ENCODE measurements at places on chromosomes 3 and 15.

DNA sequence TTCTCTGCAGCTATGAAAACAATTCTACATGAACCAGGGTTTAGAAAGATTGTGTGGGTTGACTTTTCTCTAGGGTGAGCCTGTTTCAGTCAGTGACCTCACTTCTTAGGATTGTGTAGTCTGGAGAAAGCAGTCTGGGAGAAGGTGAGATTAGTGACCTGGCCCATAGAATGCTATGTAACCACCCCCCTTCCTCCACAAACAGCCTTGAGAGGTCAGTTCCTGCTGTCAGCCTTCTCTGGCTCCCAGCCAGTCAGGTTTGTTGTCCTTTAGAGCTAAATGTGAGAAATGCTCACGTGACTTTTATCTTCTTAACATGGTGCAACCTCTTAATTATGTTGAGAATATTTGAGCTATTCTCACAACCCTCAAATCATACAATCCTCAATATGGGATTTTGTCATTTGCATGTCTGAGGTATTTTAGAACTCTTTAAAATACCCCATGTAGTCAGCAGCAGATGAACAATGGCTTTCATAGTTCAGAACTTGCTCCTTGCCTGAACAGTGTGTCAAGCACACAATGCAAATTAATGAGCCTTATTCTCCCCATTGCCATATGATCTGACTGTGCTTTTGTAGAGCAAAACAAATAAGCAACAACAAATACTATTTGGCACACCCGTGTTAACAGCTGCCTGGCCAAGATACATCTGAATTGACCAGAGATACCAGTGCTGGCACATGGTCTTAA, 311.6 kb downstream of the CNTN6 start:
- no peak for DNase-seq

DNA sequence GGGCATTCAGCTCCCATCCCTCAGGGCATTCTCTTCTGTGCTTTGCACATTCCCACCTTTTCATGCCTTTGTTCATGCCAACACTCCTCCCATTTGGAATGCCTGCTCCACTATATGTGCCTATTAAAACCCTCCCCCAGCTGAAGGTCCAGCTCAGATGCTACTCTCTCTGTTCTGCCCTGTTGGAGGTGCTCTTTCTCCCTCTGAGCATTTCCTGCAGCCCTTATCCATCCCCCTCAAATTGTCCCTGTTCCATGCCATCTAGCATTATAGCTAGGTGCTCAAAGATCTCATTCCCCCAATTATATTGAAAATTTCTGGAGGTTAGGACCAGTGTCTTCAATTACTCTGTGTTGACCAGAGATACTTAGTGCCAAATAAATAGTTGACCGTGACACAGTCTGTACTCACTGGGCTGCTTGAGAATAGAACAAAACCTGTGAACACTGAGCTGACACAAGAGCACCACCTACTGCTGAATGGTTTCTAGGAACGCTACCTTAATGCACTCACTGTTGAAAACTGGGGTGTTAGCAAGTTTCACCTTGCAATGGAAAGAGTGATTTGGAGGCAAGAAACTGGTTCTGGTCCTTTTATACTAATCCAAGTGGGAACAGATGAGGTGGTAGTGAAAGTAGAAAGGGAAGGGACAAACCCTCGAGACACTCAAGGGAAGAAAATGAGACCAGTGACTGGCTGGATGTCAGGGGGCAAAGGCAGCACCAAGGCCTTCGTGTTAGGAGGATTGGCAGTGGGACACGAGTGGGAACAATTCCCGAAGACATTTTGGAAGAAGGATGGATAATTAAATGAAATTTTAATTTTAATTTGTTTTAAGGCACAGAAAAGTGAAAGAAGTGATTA, 289.8 kb upstream of the ROPN1 start:
- DNase-seq: peak; percentile 7

- no peak for DNase-seq
Observed at GRCh38 chr3:152549263-152549662, 280.5 kb downstream of the MBNL1 start.

- DNase-seq: no peak
Observed at GRCh38 chr3:25592510-25592968, 72.2 kb downstream of the TOP2B start.

DNA sequence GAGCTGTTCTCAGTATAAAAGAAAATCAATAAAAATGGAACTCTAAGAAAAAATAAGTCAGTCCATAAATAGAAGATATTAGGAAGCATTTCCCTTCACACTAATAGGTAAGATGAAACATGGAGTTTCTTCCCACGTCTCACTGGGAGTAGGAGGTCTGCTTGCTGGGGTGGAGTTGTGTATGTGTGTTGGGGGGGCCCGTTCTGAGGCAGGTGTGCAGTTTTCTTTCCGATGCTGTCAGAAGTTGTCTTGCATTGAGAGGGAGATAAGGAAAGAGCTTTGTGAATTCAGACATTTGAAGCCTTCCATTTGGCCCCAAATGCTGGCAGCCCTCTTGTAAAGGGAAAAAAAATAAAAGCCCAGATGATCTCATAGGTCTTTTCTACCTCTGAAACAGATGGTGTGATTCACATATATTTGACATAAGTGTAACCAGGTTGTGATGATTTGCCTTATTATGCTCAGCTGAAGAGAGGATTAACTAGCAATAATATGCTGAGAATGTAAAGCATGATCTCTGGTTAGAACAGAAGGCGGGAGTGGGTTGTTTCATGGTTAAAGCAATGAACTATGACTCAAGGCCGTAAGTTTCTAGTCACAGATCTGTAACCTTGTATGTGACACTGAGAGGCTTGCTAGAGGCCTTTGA, 8.8 kb downstream of the RASGRP1 start:
- no peak for DNase-seq

- no peak for DNase-seq
Observed at GRCh38 chr3:124032311-124032880, 40.5 kb upstream of the ROPN1 start.

DNA sequence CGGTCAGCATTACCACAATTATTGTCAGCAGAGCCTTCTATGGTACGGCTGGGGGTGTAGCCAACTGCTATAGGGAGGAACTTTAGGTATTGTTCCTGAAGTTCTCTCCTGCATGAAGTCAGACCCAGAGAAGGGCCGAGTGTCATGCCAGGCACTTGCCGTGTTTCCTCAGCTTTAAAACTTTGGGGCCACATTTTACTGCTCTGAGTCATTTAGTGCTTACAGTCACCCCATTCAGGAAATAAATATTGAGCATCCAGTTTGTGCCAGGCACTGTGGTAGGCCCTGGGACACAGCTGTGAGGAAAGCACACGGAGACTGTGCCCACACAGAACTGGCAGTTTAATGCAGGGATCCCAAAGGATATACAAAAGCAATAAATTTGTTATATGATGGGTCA, 54.5 kb upstream of the APEH start:
- DNase-seq: no peak

DNA sequence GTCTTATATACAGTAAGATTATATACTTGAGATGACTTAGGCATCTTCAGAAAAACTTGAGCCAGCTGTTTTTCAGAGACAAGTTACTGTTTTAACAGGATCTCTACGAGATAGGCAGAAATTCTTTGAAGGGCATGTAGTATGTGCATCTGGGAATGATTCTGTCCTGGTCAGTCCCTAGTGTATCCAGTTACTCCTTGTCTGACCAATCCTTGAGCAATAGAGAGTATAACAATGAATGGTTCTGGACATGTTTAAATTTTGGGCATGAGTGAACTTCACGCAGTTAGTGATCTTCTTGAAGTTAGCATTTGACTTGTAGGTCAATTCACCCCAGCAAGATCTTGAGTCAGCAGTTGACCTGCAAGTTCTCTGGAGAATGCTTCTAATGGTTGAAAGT, 24.7 kb upstream of the HHLA2 start:
- DNase-seq: no peak

- DNase-seq: no peak
Observed at GRCh38 chr3:143001034-143001368, 369 bp upstream of the U2SURP start.

- DNase-seq: no peak
Observed at GRCh38 chr3:9406856-9407626, 9.6 kb downstream of the SETD5 start.

GRCh38 chr3:187875863-187876262, 130.6 kb upstream of the BCL6 start:
- DNase-seq: no peak

GRCh38 chr3:144041960-144042556, 70.4 kb downstream of the DIPK2A start:
- no peak for DNase-seq

GRCh38 chr15:80087104-80087503, 27.6 kb downstream of the ZFAND6 start:
- no peak for DNase-seq

- no peak for DNase-seq
Observed at GRCh38 chr15:64685230-64685888, 90.0 kb downstream of the RBPMS2 start.

- DNase-seq: no peak
Observed at GRCh38 chr3:64150623-64151207, 74.6 kb downstream of the PRICKLE2 start.

GRCh38 chr15:25247407-25248038, 191.3 kb downstream of the UBE3A start:
- no peak for DNase-seq

DNA sequence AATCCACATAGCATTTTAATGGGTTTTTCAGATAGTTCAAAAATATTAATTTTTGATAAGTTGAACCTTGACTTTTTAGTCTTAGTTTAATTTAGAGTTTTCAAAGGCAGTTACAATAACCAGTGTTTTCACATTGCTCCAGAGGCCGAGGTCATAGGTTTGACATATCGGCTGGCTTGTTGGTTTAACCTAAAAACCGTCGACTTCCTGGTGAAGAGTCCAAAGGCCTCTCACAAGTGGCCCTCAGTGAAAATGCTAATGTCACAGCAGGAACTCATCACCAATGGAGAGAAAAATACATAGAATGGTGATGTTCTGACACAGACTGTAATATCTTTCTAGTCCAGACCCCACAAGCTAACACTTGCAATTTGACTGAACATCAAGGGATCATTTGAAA, 642.3 kb downstream of the PLOD2 start:
- no peak for DNase-seq

DNA sequence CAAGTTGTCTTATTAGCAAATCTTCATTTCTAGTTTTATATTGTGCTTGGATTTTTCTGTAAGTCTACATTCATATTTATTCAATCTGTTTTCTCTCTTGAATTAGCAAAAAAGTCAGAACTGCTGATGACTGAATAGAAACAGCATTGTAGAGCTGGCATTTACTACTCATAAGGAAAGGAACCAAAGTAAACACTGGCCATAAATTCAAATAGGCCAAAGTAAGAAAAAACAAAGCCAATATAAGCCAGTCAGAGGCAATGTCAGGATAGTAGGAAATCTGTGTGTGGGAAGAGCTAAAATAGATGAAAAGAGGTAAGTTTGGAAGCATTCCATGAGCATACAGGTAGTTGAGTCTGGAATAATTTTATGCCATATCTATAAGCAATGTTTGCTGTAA, 307.2 kb upstream of the SLITRK3 start:
- DNase-seq: no peak

DNA sequence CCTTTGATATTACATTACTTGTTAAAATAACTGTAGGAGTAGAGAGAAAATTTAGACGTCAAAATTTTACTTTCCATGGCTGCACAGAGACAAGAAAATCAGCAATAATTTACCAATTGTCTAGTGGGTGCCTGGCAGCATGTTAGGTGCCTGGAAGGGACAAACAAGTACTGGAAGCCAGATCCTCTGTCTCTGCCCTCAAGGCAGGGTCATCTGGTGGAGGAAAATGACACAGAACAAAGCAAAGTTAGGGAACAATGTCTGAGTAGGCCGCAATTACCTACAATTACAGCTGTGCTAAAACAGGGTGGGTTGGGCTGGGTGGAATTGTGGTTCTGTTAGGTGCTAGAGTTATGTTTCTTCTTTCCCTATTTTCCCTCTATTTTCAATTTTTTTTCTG, 7.4 kb downstream of the CCDC174 start:
- no peak for DNase-seq

- no peak for DNase-seq
Observed at GRCh38 chr15:67189326-67190051, 65.0 kb downstream of the AAGAB start.

DNA sequence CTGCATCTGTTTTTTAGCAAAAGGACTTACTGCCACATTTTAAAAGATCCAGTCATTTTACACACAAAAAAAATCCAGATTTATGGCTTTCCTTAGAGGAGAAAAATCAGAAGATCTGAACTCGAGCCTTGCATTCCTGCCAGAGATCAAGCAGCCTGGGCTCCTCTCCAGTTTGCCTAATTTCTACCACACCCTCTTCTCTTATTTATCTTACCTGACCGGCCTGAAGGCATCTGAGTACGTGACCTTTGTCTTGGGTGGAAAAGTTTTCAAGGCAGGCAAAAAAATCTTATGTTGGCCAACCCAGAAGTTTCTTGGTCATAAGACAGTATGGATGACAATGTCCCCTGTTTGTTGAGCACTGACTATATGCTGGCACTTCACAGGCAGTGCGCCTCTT, 60.3 kb downstream of the CHRD start:
- no peak for DNase-seq

- DNase-seq: no peak
Observed at GRCh38 chr3:4522947-4523346, 29.8 kb downstream of the ITPR1 start.

GRCh38 chr3:52396907-52397591, 47.9 kb downstream of the SEMA3G start:
- no peak for DNase-seq

- no peak for DNase-seq
Observed at GRCh38 chr3:43506644-43507043, 115.2 kb downstream of the ANO10 start.

- no peak for DNase-seq
Observed at GRCh38 chr3:151460228-151460627, 633 bp downstream of the IGSF10 start.

- no peak for DNase-seq
Observed at GRCh38 chr3:148513096-148513543, 184.6 kb upstream of the AGTR1 start.

DNA sequence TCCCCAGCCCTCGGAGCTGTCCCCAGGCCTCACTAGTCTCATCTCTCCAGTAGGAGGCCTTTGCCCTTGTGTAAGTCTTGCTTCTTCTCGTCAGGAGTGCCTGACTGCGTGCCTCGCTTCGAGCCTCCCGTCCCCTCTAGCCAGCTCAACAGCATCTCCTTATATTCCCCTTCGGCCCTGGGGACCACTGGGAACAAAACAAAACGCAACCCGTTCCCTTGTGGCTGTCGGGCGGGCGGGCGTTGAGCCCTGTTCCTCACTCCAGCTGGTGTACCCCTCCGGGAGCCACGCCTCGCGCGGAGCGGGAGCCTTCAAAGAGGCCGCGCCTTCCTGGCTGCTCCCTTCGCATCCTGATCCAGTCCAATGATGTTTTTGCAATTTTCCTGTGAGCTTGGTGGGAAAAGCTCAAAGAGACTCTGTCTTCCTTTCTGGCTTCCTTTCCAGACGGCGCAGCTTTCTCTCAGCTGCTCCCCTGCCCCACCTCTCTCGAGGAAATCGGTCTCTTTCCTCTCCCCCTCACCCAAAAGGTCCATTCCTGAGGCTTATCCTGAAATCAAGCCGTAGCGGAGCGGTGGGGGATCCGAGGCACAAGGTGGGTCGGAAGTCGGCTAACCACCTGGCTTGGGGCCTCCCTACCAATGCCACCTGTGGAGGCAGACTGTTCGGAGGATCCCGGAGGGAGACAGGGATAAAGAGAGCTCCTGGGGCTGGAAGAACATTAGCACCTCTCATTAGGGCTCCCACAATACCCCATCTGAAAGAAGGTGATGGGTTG, 33.4 kb upstream of the SRP14 start:
- DNase-seq: no peak

- no peak for DNase-seq
Observed at GRCh38 chr3:162719684-162720341, 1223.2 kb downstream of the OTOL1 start.
